ENCODE measurements at places on chromosomes 12 and 14.

GRCh38 chr12:4221258-4221620 is 52.3 kb upstream of the CCND2 start:
- DNase-seq: no peak

DNA sequence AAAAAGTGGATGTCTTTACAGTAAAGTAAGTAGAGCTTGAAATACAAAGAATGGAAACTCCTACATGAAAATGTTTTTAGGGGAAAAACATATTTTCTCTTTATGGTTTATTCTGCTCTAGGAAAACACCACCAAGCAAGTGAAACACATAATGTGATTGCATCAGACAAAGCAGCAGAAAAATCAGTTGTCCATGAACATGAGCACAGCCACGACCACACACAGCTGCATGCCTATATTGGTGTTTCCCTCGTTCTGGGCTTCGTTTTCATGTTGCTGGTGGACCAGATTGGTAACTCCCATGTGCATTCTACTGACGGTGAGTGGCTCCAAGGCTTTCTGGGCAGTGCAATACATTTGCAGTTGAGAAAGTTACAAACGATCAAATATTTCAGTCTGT is 42.6 kb upstream of the PLEKHD1 start:
- no peak for DNase-seq

- DNase-seq: peak; percentile 37
Observed at GRCh38 chr12:104057771-104058197, 6.5 kb upstream of the HCFC2 start.

GRCh38 chr14:56199095-56199981 is 81.1 kb downstream of the PELI2 start:
- DNase-seq: peak; percentile 79

- DNase-seq: no peak
Observed at GRCh38 chr12:53171725-53172329, 8.7 kb upstream of the ZNF740 start.

DNA sequence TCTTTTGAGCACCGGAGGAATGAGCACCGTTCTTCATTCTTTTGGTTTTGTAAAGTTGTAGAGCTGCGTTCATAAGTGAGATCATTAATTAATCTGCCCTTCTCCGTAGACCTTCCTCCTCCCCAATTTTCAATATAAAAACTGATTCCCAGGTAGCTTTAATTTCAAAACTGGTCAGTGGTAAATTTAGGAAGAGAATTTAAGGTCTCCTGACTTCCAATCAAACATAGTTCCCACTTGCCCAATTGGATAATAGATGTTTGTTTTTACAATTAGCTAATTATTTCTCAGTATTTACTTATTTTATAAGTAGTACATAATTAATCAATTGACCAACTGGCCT is 27.2 kb upstream of the YBX3 start:
- DNase-seq: no peak

DNA sequence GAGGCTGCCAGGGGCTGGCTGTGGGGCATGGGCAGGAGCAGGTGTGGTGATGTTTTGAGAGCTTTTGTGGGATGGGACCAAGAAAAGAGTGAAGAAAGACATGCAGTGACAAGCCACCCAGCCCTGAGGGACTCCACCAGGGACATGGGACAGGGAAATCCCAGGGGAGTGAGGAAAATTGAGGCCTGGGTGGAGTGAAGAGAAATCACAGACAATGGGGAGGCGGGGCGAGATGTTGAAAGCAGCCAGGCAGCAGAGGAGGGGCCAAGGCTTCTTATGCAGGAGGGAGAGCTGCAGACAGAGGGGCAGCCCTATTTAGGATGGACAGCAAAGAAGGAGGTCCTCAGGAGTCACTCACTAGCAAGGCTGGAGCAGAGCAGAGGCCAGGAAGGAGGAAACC is 4.2 kb upstream of the KRT1 start:
- no peak for DNase-seq

- DNase-seq: no peak
Observed at GRCh38 chr12:115421796-115422709, 738.1 kb upstream of the TBX3 start.

GRCh38 chr12:5010151-5010550 is 33.5 kb upstream of the KCNA5 start:
- no peak for DNase-seq

- peak; percentile 32 for DNase-seq
Observed at GRCh38 chr12:7075939-7076338, 15.4 kb downstream of the C1S start.

GRCh38 chr14:24430682-24431568 is 1.2 kb downstream of the KHNYN start:
- DNase-seq: peak; percentile 56

DNA sequence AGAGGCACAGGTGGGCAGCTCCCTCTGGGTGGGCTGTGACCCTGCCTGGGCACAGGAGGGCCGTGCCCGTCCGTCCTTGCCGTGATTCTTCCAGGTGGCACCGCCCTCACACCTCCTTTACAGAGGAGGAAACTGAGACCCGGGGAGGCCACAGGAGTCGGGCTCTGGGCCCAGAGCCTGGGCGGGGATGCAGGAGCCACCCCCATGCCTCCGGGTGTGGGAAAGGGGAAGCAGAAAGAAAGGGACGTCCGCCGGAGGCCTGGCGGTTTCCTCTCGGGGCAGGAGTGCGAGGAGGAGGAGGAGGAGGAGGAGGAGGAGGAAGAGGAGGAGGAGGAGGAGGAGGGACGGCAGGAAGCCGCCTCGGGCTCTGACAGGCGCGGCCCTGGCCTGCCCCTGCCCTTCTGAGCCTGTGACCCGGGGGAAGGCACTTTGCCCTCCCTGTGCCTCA is 23.0 kb downstream of the SH2B3 start:
- DNase-seq: no peak

GRCh38 chr14:73896521-73896920 is 9.9 kb downstream of the ZNF410 start:
- peak; percentile 5 for DNase-seq

- no peak for DNase-seq
Observed at GRCh38 chr12:65015850-65016249, 105.3 kb downstream of the WIF1 start.

DNA sequence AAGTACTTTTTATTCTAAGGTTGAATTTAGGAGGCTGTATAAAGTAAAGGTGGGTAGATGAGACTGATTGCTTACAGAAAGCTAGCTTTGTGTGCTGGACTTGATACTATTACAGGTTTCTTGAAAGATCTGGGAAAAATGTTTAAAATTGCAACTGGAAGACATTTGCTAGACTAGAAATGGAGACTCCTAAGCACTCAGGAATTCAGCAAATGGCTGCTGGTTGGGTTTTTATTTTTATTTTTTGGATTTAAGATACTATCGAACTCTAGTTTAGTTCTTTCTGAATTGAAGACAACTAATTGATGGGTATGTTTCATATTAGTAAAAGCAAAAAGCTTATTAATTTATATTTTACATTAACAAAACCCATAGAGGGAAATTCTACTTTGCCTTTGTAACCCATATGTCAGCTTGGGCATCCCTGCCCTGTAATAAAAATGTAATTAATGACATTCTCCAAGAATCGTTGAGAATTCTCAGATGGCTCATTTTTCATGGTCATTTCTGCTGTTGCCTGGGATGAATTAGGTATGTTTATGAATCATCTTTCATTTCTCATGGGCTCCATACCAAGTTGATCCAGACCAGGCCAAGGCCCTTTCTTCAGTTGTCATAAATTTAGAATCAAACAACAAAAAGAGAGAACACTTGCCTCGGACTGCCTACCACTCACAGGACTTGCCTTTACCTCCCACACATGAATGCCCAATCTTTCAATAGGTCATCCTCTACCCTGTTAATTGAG is 102.1 kb downstream of the ERGIC2 start:
- peak; percentile 11 for DNase-seq

DNA sequence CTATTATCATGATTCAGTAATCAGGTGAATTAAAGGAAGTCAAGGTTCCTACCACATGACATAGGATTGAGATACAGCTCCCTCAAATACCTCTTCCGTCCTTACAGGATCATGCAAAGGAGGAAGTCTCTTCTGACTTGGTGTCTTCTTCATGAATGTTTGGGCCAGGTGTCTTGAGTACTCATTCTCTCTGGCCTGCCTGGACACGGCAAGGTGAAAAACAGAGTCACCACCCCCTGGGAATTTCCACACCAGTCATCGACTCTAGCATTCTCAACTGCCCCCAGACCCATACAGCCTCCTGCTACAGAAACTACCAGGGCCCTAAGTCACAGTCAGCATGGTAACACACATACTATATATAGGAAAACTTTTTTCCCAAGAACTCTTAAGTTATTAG is 44.9 kb upstream of the LTBP2 start:
- no peak for DNase-seq

DNA sequence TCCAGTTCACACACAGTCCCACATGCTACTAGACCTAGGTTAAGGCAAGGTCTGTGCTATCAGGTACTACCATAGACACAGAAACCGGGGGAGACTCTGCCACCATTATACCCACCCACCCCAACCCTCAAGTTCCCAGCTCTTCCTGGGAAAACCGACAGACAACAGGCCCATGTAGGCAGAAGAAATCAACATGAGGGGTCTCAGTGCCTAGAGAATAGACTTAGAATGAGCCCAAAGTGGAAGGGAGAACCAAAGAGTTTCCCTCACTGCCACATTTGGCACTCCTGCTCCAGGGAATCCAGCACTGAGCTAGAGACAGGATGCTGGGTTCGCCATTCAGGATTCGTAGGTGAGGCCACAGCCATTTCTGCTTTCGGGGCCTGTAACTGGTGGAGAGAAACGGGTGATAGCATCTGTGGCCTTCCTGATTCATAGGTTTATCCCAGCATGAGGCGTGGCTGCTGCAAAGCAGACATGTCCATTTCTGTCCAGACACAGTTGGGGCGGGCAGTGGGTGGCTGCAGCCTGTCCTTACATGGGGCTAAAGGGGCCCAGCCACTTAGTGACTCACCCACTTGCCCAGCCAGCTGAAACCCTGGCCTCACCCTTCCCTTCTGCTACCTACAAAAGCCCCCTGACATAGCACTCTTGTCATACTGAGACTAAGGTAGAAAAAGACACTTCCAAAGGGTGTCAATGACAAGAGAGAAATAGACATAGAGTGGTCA is 69.4 kb downstream of the IRF2BPL start:
- DNase-seq: no peak

DNA sequence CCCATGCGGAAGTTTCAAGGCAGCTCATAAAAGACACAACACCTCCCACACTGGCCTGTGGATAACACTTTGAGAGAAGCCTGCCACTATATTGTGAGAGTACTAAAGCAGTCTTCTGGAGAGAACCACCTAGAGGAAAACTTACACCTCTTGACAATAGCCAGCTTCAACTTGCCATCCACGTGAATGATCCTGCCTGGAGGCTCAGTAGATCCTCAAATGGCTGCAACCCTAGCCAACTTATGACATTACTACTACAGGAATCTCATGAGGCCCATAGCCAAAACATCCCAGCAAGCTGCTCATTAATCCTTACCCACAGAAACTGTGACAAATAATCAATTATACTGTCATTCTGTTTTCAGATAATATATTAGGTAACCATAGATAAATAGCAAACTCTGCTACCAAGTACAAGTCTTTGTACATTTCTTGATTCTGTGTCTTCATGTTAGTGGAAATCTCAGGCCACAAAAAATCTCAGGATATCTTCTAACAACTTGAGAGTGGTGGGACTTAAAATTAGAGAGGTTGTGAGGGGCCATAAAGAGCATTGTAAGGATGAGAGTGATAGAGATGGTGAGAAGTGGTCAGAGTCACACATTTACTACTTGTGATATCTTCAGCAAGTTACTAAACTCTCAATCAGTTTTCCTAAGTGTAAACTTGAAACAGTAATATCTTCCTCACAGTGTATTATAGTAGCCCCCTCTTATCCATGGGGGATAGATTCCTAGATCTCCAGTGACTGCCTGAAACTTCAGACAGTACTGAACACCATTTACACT is 368.0 kb downstream of the C12orf50 start:
- DNase-seq: no peak

DNA sequence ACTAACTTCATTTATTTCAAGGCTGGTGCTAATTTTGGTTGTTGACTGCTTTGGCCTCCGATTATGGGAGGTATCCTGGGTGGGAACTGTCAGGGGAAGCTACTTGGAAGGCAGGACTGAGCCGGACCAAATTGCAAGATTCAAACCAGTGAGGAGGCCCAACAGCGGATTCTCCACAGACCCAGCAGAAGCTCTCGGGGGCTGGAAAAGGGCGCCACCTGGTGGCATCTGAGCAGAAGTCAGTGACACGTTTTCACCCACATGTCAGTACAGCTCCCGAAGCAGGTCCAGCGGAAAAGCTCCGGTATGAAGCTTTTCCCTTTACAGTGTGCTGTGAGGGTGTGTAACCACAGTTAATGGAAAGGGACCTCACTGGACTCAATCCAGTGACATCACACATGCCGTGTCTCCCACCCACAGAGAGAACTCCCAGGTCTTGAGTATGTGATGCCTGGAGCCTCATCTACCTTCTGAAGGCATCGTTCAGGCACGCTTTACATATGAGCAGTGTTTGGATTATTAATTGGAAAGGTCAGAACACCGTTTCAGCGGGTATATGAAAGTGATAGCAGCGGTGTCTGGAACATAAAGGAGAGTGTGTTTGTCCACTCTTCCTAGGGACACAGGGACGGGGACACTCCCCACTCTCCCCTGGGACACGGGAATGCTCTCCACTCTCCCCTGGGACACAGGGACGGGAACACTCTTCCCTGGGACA is 3.6 kb upstream of the P2RX2 start:
- DNase-seq: peak; percentile 91

Measured in AG08396 (cell line).